ENCODE measurements at places on chromosomes 3 and 15.

DNA sequence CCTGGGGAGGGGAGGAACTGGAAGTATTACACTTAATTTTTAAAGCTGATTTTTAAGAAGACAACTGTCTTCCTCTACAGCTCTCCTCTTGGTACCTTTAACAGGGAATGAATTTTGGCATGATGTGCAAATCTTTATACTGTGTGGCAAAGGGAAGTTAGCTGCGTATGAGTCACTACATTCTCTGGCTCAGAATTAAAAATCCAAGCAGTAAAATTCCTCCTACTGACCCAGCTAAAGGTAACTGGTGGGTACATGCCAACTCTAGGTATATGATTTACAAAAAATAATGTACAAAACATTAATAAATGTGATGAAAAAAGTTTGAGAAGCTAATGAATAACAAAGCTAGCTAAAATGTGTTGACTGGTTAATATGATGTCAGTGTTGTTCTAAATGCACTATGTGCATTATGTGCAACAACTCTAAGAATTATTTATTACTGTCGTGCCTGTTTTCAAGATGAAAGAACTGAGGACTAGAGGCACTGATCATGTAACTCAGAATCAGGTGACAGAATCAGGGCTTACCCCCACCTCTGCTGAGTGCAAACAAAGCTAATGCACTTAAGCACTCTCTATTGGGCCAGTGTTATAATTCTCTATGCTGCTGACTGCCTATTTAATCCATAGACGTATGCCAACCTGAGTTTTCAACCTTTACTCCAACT is 194.7 kb upstream of the CADPS start:
- DNase-seq, result no peak

- no peak for DNase-seq
Observed at GRCh38 chr15:28915041-28915810, 29.5 kb downstream of the APBA2 start.

GRCh38 chr3:49803465-49804140 is 542 bp downstream of the INKA1 start:
- no peak for DNase-seq

DNA sequence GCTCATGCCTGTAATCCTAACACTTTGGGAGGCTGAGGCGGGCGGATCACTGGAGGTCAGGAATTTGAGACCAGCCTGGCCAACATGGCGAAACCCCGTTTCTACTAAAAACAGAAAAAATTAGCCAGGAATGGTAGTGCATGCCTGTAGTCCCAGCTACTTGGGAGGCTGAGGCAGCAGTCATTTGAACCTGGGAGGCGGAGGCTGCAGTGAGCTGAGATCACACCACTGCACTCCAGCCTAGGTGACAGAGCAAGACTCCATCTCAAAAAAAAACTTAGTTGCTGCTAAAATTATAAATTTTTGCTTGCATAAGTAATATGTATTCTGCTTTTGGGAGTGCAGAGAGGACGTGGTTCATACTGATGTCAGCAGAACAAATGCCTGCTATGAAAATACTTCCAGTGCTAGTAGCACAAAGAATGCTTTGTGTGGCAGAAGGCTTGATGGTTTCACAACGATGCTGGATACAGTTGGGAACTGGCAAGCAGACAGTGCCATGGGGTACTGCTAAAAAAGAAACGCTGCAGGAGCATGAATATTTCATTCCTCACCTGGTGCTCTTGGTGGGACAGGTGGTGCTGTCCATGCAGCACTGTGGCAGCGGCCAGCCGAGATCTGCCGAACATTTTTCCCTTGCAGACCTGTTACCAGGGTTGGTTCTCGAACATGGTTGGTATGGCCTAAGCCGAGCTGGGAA is 31.1 kb downstream of the FBXL22 start:
- DNase-seq, result peak; percentile 91

DNA sequence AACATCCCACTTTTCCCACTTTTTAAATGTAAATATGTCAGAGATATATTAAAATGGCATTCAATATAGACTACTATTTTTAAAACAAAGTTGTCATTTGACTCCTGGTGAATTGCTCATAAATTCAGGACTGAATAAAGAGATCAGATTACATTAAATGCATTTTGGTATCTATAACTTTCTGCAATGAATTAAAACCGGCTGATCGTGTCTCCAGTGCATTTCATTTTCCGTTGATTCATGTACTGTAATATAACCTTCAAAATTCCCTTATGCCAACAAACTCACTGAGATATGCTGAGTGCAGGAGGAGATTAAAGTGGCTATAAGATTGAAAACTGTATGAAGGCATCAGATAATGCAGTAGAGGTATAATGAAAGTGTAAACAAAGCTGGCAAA is 361.1 kb upstream of the CDIN1 start:
- DNase-seq, result no peak

DNA sequence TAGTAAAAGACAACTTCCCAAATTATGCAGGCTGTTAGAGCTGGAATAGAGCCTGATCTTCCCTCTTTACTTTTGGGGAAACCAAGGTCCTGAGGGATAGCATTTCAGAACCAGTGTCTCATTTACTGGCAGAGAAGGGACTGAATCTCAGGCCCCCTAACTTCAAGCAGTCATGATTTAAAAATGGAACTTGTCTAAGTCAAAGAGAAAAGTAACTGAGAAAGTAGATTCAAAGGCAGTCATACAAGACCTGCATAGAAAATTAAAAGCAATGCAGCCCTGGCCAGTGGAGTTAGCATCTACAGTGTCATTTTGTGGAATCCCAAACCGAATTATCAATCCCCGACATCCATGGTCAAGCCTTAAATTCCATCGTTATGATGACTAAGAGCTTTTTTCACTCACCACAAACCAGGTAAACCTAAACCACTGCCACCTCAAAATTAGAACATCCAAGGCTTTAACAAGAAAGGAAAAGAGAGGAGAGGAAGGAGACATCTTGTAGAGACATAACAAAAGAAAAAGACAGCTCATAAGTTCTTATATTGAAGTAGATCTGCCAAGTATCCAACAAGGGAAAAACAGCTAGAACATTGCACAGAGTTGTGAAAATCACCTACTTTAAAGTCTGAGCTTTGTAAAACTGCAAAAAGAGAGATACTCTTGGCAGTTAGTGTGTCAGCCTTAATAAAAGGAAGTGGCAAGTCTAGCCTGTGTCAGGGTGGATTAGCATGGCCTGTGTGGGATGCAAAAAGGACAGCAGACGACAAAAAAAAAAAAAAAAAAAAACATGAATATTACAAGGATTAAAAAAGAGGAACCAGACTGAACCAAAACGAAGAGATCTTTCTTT is 54.1 kb upstream of the CCR2 start:
- DNase-seq, result no peak

GRCh38 chr3:174465177-174465576 is 394.0 kb upstream of the NAALADL2 start:
- DNase-seq, result no peak

GRCh38 chr3:14252321-14253021 is 73.9 kb downstream of the LSM3 start:
- DNase-seq, result no peak

GRCh38 chr3:135500034-135500433 is 465.5 kb upstream of the PPP2R3A start:
- DNase-seq, result no peak
